GM04504 (cell line): ENCODE measurements at places on chromosomes 2 and 18.

DNA sequence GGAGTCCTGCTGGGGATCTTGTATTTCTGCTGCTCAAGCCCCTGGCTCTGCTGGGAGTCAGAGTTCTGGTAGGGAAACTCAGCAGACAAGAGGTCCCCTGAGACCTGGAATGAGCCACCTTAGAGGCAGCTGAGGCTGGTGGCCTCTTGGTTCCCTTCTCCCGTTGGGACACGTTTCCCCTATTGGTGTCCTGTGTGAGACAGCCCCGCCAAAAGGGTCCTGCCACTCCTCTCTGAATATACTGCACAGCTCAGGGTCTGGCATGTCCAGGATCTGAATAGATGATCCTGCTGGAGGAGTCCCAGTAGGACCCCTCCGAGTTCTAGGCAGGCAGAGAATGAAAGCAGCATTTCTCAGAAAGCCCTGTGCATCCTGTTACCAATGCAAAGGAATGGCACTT, 2.0 kb upstream of the RALB start:
- no peak for DNase-seq

DNA sequence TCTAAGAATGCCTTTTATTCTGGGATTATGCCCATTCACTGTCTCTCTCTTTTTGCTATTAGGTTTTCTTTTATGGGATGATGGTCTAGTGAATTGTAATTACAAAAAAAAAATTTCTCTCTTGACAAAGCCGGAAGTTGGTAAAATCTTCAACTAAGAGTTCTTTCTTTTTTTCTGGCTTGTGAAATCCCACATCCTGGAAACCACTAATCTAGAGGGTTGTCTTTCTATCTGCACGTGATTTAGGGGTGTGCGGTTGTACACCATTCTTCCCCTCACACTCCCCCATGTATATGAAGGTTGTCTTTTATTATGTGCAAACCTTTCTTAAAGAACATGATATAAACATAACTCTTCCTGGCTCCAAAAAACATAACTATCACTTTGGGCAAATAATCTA, 52.0 kb downstream of the GATA6 start:
- no peak for DNase-seq

DNA sequence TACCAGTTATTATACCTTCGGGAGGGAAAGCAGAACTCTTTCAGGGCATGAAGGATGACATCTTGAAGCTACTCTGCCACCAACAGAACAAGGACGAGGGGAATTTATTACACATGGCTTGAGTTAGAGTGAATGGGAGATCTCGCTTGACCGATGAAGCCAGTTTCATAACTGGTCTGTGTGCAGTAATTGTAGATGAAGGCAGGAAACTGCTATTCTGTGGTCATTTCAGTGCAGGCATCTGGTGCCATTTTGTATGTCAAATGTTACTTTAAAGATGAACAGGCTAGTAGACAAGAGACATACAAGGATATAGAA, 20.5 kb downstream of the GREB1 start:
- no peak for DNase-seq

DNA sequence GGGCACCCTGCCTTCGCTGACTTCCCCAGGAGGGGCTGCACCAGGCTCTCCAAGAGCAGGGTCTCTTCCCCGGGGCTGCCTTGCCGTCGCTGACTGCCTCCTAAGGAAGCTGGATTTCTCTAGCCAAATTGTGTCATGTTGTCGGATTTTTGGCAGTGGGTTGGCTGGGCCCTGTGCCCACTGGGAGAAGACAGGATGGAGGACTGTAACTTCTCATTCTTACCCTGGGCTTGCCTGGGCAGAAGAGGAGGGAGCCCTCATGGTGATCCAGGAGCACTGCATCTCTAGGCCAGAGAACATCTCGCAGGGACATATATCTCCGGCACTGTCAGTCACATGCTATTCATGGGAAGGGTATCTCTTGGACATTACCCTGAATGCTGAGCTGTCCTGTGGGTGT, 6.3 kb downstream of the MYO7B start:
- DNase-seq: no peak

DNA sequence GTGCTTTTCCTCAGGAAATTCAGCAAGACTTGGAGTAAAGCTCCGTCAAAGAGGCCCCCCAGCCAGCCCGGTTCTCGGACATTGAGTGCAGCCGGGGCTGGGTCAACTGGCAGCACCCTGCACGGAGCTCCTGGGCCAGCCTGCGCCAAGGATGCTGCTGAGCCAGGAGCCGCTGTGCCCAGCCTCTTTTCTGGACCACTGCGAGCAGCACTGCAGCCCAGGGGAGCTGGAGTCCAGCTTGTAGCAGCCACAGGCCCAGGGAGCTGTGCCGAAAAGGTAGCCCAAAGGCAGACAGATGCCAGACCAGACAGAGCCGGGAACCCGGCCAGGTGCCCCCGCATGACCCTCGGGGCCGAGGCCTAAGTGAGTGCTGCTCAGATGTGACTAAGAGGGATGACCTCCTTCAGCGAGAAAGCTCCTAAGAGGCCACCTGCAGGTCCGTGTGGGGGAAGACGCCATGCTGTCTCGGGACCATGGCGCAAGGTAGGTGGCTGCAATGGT, 7.3 kb downstream of the CLHC1 start:
- no peak for DNase-seq

GRCh38 chr2:58195662-58196061, 45.5 kb downstream of the FANCL start:
- DNase-seq: no peak

GRCh38 chr2:197229509-197230443, 80.8 kb downstream of the ANKRD44 start:
- no peak for DNase-seq

- peak; percentile 42 for DNase-seq
These were observed at the start of gene SCRN3 for GRCh38 chr2:174395284-174395968. Gene SCRN3, plus strand, starts transcription at chr2:174395730. Its CDS starts 2,554 bp downstream, at chr2:174398284.

- DNase-seq: no peak
These were observed 36.7 kb downstream of the EN1 start for GRCh38 chr2:118810766-118811165.

GRCh38 chr2:207235621-207236020, 69.9 kb upstream of the KLF7 start:
- no peak for DNase-seq

GRCh38 chr18:8480506-8481328, 128.5 kb upstream of the RAB12 start:
- DNase-seq: peak; percentile 16

DNA sequence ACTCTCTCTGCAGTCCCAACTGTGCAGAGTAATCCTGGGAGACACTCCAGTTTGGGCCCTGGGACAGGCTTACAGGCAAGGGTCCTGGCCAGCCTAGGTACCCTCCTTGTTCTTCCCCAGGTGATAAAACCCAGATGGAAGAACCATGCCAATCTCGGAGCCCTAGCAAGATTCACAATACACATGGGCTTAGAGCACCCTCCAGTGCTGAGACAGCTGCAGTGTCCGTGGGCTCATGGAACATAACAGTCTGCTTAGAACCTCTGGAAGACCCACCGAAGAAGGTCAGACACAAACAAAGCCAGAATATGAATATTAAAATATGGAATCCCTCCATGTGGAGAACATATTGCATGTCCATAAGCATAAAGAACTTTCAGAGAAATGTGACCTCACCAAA, 568.1 kb downstream of the KCNJ3 start:
- DNase-seq: no peak

DNA sequence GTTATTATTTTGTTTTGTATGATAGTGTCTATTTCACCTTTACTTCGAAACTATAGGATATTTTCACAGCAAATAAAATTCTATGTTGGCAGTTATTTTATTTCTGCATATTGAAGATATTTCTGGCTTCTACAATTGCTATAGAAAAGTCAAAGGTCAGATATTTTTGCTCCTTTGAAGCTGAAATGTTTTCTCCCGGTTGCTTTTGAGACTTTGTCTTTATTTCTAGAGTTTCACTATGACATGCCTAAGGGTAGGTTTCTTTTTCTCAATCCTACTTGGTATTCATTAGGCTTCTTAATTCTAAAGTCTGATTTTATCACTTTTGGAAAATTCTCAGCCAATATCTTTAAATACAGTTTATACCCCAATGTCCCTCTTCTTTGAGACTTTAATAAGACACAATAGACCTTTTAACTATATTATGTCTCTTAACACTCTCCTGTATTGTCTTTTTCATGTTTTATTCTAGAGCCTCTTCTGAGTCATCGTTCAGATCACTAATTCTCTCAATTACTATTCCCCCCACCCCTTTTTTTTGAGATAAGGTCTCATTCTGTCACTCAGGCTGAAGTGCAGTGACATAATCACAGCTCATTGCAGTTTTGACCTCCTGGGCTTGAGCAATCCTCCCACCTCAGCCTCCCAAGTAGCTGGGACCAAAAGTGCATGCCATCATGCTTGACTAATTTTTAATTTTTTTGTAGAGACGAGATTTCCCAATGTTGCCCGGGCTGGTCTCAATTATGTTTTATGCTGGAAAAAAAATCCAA, 50.5 kb downstream of the USP37 start:
- peak; percentile 11 for DNase-seq

DNA sequence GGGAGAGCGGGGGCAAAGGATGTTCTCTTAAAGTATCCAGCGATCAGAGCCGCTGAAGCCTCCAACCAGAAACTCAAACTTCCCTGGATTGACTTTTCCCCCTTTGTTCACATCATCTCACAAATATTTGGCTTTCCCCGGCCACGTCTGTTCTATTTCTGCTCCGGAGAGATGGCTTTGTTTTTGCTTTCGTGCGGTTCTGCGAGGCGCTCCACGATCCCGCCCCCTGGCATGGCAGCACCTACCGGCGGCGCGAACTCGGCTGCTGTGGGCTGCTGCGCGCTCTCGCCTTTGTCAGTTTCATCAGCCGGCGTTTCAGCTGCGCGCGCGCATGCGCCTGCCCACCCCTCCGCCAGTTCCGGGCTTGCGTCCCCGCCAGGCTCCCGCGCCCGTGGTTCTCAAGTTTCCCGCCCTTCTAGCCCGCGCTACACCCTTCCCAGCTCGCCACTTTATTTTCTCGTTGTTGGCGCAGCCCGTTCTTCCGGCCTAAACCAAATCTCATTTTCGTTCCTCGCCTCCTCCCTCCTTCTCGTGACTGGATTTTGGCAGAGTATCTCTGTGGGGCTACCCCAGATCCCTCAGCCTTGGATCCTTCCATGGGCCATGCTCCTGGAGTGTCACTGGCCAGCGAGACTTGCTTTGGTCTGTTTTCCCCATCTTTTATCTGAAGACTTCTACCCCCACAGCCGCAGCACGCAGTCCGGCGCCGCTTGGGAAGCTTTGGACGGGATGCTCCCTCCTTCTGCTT, 98.0 kb downstream of the INSIG2 start:
- peak; percentile 62 for DNase-seq

- no peak for DNase-seq
These were observed 8.5 kb upstream of the PAX3 start for GRCh38 chr2:222307143-222307756.

- DNase-seq: no peak
These were observed 113.4 kb upstream of the MCFD2 start for GRCh38 chr2:47028846-47029560.

GRCh38 chr2:88692187-88692586, 714 bp downstream of the RPIA start:
- DNase-seq: no peak

- DNase-seq: no peak
These were observed 154.1 kb downstream of the SH3BP4 start for GRCh38 chr2:235105821-235106359.

DNA sequence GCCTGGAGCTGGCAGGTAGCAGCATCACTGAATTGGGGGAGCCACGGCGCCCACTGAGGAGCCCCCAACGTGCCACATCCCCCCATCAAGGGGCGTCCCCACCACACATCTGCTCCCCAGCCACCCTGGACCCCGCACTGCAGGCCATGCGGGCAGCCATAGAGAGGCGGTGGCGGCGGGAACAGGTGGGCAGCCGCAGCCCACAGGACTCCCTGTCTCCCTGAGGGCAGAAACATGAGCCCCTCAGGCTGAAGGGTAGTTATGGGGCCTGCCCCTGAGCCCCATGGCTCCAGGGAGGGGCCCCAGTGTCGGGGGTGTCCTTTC, 26.6 kb downstream of the CROCC2 start:
- DNase-seq: no peak

DNA sequence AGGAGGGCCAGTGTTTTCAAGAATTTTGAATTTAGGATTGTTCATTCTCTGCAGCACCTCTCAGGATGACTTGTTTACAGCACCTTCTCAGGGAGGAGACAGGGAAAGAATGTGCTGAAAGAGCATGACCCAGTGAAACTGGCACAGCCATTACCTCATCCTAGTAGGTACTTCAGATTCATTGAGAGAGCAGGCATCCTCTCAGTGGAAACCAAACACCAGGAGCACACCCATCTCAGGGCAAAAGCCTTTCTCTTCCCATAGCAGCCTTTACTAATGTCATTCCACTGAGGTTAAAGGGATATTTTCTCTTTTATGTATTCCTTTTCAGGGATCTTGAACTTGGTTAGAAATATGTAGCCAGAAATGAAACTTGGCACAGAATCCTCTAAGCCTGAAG, 2.6 kb downstream of the MAP2 start:
- DNase-seq: no peak

- DNase-seq: no peak
These were observed 5.7 kb upstream of the THOC1 start for GRCh38 chr18:273525-273924.

GRCh38 chr2:62801110-62801509, 95.6 kb downstream of the EHBP1 start:
- DNase-seq: no peak

- DNase-seq: no peak
These were observed 259.8 kb upstream of the APCDD1 start for GRCh38 chr18:10194592-10194991.

GRCh38 chr2:71798266-71799012, 345.1 kb downstream of the DYSF start:
- no peak for DNase-seq

- no peak for DNase-seq
These were observed 21.8 kb upstream of the NT5DC4 start for GRCh38 chr2:112698834-112699515.

GRCh38 chr2:142602418-142602989, 275.0 kb upstream of the KYNU start:
- no peak for DNase-seq

DNA sequence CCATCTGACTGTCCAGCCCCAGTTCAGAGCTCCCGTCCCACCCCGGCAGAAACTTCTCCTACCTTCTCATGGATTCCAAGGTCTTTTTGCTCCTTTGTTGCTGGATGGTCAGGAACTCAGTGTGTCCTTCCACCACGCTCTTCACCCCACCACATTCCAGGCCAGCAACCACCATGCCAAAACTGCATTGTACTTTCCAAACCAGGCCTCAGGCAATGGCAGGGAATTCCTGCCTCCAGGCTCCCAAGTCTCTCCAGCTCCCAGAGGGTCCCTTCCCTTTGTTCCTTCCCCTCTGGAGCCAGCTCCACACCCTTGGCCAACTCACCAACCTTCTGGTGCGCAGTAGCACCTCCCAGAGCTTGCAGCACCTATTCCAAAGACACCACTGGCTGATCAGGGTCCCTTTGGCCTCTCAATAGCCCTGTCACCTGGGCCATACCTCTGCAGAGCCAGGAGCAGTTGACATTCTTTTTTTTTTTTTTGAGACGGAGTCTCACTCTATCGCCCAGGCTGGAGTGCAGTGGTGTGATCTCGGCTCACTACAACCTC, 8.1 kb downstream of the CHMP1B start:
- DNase-seq: no peak

DNA sequence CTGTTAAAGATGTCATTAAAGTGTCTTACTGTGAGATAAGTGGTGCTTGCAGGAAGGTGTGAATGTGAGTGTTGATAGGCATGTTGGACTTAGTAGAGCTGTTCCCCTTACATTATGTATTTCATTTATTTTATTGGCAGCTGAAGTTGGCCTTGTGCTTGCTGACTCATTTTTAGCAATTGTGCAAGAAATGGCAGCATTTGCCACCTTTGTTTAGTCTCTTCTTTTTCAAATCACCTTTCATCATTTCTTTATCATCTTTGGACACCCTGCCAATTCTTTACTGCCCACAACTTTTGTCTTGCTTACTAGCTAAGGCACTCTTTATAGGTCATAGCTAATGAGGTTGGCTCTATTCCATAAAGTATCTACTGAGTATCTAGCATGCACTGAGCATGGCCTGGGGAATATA, 130.3 kb upstream of the LYPD6 start:
- DNase-seq: peak; percentile 35
